ENCODE measurements at places on chromosomes 11 and 22.

DNA sequence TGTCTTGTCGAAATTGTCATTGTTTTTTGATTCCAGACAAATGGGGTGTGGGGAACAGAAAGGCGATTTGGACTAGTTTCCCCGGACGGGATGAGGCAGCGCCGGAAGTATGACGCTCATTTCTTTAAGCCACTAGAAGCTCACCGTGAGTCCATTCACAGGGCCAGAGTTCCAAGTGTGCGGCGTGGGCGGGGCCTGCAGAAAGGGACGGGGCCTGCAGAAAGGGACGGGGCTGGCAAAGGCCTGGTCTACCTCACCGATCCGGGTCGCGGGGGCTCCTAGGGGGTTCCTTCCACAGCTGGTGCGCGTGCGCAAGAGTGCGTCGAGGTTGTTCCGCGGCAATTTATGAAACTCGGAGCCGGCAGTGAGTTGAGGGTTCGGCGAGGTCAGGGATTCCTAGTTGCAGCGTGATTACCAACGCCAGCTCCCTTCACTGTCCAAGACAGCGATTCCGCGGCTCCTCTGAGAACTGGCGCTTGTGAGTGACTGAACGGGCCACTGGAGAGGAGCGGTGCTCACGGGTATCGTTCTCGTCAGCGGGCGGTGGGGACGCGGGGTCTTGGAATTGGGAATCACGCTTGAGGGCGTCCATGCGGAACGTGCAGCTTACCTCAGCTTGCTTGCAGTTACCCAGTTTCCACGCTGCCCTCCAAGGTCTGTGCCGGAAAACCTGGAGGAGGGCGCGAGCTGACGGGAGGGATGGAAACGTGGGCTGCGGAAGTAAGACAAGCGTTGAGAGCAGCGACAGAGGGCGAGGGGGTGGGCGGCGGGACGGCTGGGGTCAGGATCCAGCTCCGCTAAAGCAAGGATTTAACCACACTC is at the start of gene ZNF215:
Gene ZNF215 (plus strand): TSS at position 219 of the 822 bp plus-strand sequence. CDS start 5,847 bp downstream, outside the sequence.
- no peak for DNase-seq

DNA sequence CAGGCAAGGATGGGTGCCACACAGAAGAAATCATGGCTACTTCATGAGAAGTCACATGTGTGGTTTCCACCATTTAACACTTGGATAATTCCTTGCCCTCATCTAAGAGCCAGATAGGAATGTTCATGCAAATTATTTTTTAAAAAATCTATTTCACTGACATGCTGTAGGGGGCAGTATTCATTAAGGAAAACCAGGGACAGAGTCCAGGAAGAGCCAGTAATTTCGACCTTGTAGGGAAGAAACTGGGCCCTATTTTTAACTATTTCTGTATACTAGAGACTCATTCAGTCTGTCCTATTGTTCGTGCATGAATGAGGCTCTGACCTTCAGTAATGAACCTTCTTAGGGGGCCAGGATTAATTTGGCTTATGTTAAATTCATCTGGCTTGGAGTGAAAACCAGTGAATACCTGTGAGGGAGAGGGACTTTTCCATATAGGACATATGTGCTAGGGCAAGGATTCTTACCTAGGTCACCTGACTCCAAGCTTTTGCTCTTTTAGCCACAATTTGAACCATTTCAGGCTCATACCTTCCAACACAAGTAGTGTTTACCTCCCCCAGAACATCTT is 192.7 kb downstream of the NAV2 start:
- no peak for DNase-seq

- no peak for DNase-seq
These were observed 2.3 kb downstream of the IGF2 start for GRCh38 chr11:2136952-2137201.

- no peak for DNase-seq
These were observed 40.9 kb downstream of the PANX1 start for GRCh38 chr11:94169516-94169915.

- no peak for DNase-seq
These were observed 111.4 kb downstream of the ATXN10 start for GRCh38 chr22:45783021-45783420.

DNA sequence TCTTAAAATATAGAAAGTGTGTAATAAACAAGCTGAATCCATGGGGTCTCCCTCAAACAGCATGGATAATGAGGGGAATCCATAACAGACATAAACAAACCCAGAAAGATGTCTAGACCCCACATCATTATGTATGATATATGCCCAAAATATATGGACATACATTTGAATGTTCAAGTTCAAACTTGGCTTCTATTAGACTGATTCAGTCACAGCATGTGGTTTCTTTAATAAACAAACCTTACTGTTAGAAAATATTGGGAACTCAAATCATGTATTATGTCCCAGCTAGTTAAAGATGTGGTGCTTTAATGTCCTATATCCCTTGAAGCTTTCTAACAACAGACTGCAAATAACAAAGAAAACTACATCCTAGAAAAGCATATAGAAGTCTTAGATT is 228.6 kb downstream of the SOX6 start:
- DNase-seq: no peak

GRCh38 chr11:36122671-36123070 is 166.6 kb downstream of the COMMD9 start:
- no peak for DNase-seq
